ENCODE measurements at places on chromosomes 12 and 14. TPM values are rescaled to one million over a fixed set of nuclear protein-coding genes. Genes with fewer than 3 reads are reported as not detected.

DNA sequence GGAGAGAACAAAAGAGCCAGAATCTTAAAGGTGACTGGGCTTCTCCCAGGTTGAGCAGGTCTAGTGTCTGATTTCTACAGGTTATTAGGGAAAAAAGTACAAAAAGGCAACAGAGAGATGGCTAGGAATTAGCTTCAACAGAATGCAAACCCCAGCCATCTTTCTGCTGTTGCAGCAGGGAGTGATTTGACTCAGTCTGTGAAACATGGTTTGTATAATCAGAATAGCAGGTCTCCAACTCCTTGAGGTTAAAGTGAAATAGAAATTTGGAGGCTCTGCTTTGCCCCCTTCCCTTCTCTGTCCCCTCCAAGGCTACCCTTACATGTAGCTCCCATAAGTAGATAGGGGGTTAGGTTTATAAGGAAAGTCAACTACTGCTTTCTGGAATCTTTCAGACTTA is 105.8 kb downstream of the AKAP6 start:
- no peak for DNase-seq

- no peak for DNase-seq
Measured at GRCh38 chr12:20493934-20494333, 125.6 kb downstream of the PDE3A start.

GRCh38 chr12:113727651-113728061 is 238.5 kb downstream of the RBM19 start:
- DNase-seq: no peak

DNA sequence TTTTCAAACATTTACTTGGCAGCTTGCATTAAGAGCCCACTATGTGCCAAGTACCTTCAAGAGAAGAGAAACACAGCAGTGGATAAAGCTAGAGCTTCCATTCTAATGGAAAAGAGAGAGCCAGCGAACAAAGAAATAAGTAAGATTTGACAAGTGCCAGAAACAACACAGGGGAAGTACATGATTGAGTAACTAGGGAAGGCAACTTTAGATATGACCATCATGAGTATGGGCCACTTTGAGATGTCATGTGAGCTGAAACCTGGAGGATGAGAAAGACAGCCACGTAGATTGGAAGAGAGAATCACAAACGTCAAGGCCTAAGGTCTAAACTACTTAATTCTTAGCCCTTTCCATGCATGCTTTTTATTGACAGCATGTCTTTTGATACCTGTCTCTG is 121.4 kb downstream of the ITPR2 start:
- no peak for DNase-seq

GRCh38 chr12:122413516-122414404 is 8.7 kb downstream of the CLIP1 start:
- DNase-seq: no peak

DNA sequence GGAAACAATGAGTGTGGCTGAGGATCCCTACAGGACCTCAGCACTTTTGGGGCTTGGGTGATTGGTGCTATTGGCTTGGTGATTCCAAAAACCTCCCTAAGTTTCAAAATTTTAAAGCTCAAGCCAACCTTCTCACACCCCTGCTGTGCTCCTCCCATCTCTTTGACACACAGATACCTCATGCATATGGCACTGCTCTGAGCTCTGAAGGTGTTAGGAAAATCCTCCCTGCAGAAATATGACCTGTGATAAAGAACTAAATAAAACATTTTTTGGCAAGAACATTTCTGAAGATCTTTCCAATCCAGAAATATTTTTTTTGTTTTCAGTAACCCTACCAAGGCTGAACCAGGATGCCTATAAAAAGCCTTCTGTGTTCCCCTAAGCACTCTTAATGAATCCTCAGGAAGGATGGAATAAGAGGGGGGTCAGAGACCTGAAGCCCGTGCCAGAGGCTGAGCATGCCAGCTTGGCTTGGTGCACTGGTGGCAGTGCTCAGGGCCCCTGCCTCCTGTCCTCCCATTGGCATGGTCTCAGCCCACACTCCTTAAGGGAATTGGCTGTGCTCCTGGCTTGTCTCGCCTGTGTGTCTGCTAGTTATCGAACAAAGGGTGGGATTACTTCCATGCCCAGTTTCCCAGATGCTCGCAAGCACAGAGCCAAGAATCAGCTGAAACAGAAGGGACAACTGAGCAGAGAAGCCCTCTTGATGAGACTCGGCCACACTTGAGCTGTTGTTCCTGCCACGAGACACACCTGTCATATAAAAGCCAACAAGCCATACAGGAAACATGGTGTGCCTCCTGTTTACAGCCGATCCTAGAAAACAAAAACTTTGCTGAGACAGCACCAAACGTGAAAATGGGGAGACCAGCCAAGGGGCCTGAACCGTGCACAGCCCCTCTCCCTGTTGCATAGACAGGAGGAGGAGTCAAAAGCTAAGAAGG is 132.7 kb upstream of the EEA1 start:
- DNase-seq: peak; percentile 22

- DNase-seq: no peak
Measured at GRCh38 chr14:36162267-36162666, 14.3 kb downstream of the PTCSC3 start.

- DNase-seq: no peak
Measured at GRCh38 chr12:123024819-123025391, 44.4 kb downstream of the ARL6IP4 start.

GRCh38 chr12:92404259-92404894 is 258.7 kb upstream of the BTG1 start:
- no peak for DNase-seq

GRCh38 chr14:53152887-53153701 is at the start of gene DDHD1:
Gene DDHD1 (minus strand): TSS chr14:53153323. CDS start chr14:53153098, 225 bp downstream.
- peak; percentile 84 for DNase-seq

- DNase-seq: no peak
Measured at GRCh38 chr12:42291680-42292079, 34.2 kb downstream of the ZCRB1 start.

- no peak for DNase-seq
Measured at GRCh38 chr14:89013698-89014568, 189.5 kb downstream of the TTC8 start.

DNA sequence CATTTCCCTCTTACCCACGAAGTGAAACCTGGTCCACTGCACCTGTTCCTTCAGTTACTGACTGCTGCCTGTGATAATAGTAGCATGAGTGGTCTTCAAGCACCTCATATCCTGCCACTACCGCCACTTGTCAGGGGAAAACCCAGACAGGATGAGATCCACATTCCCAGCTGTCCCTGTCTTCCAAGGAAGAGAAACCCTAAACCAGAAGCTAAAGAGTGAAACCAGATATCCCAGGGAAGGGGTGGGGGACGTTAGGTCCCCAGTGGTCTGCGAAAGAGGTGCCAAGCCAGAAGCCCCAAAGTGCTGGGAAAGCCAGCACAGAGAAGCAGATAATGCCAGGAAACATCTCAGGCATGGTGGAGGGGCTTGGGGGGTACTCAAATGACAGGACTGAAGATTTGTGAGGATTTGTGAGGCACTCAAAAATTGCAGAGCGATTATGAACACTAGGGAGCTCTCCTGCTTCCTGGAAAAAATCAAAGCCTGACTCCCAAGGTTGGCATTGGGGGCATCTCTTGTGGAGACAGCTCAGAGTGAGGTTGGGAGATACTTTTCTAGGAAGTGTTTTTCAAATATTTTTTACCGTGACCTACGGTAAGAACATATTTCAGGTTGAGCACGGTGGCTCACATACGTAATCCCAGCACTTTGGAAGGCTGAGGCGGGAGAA is 77.9 kb downstream of the TMEM30B start:
- DNase-seq: no peak

- no peak for DNase-seq
Measured at GRCh38 chr12:26874501-26875296, 41.7 kb upstream of the ITPR2 start.

- DNase-seq: no peak
Measured at GRCh38 chr14:84777356-84777755, 752.6 kb upstream of the FLRT2 start.

Gene ZNF385A
- 10.3 TPM for polyA plus RNA-seq

Gene P3H3
- 21.7 TPM for polyA plus RNA-seq

Gene NEUROD4
- polyA plus RNA-seq: 0.09 TPM

Gene LHX5
- polyA plus RNA-seq: not detected
